Substantia nigra (tissue), 51 donors: ENCODE measurements at places on chromosomes 4 and X.

- no peak for DNase-seq
Observed at GRCh38 chr4:11701966-11702725, 273.5 kb upstream of the HS3ST1 start.

DNA sequence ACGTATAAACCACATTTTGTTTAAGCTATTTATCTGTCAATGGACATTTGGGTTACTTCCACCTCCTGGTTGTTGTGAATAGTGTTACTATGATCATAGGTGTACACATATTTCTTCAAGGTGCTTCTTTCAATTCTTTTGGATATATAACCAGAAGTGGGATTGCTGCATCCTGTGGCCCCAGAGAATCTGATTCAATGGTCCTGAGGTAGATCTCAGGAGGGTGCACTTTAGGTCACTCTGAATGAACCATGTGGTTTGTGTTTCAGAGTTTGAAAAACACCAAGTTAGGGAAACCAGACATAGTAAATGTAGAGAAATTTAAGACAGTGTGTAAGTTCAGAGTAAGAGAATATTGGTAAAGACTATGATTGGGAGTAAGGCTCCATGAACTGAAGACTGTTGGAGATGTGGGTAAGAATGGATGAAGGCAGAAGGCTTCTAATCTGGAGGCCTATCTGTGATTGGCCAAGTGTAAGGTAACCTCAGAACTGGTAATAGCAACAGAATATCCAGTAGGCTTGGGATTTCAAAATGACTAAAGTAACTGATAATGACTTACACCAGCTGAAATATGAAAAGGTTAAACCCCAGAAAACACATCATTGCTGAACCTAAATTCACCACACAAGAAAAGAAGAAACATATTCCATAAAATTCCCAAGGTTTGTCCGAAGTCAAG is 236.9 kb downstream of the CAMK2D start:
- no peak for DNase-seq

DNA sequence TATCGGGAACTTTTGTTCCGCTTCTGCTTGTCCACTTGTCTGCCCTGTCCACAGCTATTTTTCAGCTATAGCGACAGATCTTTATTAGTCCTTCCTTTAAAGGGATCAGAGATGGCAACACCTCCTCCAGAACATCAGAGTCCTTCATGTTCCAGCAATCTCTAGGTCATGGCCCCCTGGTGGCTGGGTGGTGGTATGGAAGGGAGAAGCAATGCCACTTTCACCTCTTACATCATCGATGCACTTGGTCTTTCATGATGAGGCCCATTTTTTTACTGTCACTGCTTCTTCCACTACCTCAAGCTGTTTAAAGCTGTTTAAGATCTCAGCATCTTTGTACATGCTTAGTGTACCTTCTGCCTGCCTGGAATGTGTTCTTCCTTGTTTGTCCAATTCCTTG is 106.7 kb downstream of the ARHGAP6 start:
- no peak for DNase-seq

DNA sequence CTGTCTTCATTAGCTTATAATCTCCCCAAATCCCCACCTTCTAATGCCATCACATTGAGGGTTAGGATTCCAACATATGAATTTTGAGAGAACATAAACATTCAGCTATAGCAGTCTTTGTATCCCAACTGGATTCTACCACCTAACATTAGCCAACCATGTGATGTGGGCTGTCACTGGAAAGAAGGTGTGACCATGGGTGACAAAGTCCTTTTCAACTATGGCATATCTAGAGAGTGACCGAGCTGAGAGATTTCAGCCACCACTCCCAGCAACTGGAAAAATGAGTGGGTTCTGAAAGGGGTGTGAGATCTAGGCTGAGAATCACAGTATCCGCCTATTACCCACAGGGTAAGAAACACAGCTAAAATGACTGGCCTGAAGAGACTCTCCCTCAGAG is 22.1 kb downstream of the GABRB1 start:
- no peak for DNase-seq

DNA sequence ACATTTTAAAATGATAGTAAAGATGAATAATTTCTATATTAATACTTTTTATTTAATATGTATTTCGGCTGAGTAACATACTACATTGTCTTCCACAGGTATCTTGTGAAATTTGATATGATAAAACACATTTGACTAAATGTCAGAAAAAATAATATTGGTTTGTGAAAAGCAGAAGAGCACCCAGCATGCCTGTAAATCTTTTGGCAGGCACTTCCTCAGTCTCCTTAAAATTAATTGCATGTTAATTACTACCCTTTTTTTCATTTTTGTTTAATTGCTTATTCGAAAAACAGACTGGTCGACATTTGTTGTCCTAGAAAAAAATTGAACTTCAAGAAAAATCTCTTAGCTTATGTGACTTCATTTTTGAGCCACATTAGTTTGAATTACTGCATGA is 40.6 kb downstream of the CLCN3 start:
- DNase-seq = no peak

DNA sequence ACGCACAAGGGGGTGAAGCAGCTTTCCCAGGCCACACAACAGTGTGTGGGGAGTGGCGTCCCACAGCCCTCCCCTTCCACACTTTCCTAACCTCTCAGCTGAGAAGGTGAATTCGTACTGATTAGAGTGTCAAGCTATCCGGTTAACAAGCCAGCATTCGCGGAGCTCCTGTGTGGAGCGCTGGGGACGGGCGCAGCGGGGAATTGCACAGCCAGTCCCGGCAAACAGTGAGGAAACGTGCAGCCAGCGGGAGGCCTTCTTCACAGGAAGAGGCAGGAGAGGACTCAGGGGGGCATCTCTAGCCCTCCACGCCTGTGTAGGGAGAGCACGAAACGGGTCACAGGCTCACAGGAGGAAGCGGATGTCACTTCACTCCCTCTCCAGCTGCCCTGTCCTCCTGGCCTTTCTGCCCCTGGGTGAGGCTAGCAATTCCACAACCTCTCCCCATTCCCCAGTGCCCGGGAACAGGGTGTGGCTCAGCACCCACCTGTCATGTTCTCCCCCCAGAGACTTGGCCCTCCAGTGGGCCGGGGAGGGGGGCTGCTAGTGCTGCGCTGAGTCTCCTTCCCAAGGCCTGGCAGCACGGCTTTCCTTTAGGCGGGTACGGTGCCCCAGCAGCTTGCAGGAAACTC is 117.3 kb downstream of the CPZ start:
- no peak for DNase-seq

DNA sequence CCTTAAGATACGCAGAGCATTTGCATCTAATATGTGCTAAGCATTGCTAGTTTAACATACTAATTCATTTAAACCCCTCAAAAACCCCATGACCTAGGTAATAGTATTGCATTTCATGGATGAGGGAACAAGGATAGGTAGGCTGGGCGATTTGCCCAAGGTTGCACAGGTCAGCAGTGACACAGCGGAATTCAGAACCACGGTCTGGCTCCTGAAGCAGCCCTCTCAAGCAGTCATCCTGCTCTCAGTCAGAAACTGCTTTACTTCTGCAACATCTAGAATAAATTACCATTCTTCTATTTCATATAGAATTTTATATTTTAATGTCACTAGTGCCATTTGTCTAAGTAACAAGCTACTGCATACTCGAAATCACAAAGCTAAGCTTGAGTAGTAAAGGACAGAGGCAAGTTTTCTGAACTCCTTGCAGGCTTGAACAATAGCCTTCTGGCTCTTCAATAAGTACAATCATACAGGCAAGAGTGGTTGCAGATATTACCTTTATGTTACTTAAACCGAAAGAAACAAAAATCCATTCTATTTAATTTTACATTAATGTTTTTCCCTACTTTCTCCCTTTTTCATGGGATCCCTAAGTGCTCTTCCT is 555 bp upstream of the SPP1 start:
- DNase-seq = no peak

DNA sequence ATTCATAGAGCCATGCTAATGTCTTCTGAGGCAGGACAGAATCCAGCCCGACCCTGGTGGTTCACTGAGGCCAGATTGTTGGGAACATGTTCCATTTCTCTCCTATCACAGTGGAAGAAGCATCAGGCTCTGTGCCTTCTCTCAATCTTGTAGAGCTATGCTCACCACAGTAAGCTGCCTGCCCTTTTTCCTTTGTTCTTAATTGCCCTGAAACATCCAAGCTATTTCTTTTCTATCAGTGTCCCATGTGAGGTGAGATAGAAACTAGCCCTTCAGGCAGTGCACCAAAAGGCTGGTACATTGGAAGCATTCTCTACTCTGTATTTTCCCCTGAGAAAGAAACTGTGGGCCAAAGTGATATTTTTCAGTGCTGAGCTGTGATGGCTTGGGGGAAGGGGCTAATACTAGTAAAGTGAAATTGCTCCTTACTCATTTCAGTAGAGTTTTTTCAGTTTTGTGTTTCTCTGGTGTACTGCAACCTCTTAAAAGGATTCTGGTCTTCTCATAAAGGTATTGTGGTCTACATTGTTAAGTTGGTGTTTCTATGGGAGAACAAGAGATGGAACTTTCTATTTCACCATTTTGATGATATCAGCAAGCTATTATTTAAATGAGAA is 611.2 kb downstream of the RPA4 start:
- DNase-seq = no peak

DNA sequence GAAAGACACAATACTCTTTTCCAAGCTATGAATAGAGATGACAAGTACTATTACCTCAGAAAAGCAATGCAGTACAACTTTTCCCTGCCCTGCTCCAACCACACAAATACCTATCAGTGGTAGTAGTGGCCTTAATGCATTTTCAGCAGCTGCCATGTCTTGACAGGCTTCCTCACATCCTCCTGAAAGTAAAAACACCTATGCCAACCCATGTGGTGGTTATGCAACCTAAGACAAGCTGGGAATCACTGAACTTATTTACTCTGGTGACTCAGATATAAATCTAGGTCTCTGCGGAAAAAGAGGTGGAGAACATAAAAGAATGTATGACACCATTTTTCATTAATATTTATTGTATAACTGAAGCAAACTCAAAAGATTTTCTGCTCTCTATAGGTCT is 14.5 kb downstream of the WDFY3 start:
- DNase-seq = no peak

GRCh38 chrX:9351126-9351525 is 113.7 kb upstream of the TBL1X start:
- DNase-seq = no peak

DNA sequence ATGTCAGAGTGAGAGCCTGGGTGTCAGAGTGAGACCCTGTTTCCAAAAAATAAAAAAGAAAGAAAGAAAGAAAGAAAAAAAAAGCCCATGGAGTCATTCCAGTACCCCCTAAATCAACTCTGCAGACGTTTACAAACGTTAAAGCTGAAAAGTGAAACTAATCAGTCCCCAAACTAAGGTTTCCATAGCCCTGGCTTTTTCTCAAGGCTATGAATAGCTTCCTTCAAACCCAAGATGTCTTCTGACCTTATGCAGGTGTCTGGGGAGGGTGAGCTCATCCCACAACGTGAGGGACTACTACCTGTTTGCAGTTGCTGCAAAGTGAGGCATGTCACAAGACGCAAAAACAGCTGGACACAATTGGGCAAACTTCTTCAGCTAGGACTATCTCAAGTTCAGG is 144.0 kb downstream of the SH3KBP1 start:
- DNase-seq = no peak

DNA sequence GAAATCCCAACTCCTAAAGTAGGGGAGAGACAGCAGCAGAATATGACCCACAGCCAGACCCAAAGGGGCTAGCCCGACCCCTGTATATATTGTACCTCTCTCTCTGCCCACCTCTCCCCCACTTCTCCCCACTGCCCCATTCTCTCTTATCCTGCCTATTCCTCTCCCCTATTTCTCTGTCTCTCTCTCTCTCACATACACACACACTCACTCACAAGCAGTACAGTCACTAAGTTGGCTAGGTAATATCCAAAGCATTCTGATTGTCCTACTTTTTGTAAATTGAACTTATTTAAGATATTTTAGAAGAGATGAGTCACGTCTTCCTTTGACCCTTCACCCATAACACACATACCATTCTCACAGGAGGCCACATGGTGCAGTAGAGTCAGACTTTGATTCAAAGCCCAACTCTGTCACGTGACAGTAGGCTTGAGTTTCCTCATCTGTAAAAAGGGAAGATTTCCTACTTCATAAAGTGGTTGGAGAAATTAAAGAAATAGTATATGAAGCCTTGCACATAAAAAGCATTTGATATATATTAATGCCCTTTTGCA is 29.5 kb downstream of the SRPX2 start:
- DNase-seq = no peak

- no peak for DNase-seq
Observed at GRCh38 chr4:53511014-53511413, 80.3 kb downstream of the LNX1 start.

DNA sequence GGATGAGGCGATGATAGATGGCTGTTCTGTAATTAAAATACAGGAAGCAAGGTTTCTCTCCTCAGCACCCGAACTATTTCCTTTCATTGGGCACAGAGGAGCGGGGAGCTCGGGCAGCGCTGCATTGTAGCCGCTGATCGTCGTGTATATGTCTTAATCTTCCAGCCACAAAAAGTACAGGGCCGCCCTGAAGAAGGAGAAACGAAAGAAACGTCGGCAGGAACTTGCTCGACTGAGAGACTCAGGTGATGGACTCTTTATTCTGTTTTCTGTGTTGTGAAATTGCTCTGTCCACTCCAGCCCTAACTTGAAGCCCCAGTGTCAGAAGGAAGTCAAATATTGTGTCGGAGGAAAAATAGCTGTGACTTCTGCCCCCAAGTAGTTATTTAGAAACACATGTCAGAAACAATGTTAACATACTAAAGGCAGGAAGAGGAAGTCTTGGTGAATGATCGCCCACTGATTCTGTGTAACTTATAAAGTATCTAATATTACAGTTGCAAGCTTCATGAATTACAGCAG is 546 bp downstream of the ZRSR2 start:
- DNase-seq = no peak

DNA sequence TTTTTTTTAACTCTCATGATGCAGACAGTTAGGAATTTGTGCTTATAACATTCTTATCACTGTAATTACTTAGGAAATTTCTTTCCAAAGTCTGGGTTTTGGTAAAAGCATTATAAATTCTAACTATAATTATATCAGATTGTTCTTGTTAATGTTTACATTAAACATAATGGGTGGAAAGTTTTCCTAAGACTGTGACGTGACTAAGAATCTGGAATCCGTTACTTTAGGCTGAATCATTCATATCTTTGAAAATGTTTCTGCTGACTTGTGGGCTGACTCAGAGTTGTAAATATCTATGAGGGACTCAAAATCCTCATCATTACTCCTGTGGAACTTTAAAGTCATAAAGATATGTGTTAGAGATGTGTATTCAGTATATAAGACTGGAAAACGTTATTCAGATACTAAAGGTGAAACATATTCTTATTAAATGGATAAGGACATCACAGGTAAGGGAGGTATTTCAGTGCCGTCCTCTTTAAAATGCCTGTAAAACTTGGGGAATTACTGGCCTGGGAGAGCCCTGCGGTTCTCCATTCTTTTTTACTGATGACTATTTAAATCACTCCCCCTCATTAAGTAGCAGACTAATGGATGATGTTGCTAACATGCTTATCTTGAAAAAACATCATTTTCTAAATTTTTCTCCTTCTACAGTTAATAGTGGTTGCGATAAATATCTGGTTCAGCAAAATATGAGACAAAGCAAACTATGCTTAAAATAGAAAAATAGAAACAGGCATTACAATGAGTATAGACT is 159.0 kb downstream of the DCLK2 start:
- no peak for DNase-seq

DNA sequence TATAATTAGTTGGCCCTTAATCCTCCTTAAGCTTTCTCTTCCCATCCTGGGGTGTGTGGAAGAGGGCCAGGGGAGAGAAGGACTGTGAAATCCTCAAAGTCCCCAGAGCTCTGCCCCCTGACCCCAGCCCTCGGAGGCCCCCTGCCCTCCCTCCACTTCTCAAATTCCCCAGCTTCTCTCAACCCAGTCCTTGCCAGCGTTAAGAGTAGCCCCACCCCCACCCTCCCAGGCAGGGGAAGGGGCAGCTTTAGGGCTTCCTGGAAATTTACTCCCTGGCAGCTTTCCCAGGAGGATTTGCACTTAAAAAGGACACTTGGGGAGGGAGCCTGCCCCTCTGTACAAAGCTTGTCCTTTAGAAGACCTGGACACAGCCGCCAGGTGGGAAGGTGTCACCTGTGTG is 11.8 kb upstream of the CD40LG start:
- no peak for DNase-seq
